Cardiac fibroblast (primary cell): ENCODE measurements at places on chromosomes 4 and X.

- DNase-seq: no peak
These were observed 1005.5 kb downstream of the ARAP2 start for GRCh38 chr4:35238793-35239192.

- DNase-seq: no peak
These were observed 32.6 kb downstream of the CCDC158 start for GRCh38 chr4:76388160-76388908.

DNA sequence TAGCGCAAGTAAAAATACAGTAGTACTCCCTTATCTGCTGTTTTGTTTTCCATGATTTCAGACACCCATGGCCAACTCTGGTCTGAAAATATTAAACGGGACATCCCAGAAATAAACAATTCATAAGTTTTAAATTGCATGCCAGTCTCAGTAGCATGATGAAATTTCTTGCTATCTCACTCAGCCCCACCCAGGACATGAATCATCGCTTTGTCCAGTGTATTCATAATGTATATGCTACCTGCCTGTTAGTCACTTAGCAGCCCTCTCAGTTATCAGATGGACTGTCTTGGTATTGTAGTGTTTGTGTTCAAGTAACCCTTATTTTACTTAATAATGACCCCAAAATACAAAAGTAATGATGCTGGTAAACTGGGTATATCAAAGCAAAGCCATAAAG is 158.2 kb upstream of the DDIT4L start:
- DNase-seq: peak; percentile 69

DNA sequence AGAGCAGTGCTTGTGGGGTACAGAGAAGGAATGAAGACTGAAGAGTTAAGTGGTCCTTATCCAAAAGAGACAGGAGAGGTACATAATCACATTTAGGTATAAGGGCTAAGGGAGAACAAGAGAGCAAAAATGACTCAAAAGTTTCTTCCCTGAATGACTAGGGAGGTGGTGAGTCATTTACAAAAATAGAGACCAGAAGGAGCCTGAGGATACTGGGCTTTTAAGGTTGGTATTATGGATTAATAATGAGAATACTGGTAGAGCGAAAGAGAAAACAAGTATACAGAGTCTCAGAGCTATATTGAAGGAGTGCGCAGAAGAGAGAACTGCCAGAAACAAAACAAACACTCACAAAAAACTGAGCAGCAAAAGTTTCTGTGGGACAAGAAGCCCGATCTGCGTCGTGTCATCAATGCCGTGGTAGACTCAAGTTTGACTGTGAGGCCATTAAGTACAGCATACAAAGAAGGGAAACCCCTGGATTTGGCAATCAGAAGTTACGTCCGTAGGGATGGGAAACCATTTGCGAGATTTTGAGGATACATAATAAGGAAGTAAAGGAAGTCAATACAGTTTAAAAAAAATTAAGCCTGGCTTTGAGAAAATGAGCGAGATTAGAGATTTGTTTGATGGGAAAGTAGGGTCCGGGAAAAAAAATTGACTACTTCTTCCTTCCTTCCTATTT is 129.1 kb upstream of the STIM2 start:
- DNase-seq: peak; percentile 17

- DNase-seq: peak; percentile 67
These were observed 337 bp downstream of the STIM2 start for GRCh38 chr4:26860922-26861433.

DNA sequence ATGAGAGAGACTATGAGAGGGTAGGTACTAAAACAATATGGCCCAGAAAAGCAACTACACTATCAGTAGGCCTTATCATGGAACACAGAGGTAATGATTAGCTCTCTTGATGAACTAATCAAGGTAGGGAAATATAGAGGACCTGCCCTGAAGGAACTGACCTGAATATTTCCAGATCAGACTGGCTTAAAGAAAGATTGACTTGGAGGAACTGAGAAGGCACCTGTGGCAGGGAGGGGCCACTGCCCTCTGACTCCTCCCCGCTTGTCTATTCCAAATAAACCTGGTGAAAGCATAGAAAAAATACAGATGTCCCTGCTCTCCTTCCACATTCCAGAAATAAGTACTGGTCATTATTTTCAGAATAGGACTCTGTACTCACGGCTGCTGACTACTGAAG is 5.5 kb downstream of the RPS6KA6 start:
- no peak for DNase-seq

- DNase-seq: peak; percentile 69
These were observed 157.6 kb downstream of the GASK1B start for GRCh38 chr4:158015241-158015640.

DNA sequence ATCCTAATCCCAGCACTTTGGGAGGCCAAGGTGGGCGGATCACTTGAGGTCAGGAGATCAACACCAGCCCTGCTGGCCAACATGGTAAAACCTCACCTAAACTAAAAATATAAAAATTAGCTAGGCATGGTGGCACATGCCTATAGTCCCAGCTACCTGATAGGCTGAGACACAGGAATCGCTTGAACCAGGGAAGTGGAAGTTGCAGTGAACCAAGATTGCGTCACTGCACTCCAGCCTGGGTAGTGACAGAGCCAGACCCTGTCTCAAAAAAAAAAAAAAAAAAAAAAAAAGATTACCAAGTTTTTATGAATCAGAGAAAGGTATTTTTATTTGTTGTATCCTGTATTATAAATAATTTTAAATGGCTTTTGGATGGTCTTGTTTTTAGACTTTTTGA is 15.1 kb downstream of the TRAPPC11 start:
- DNase-seq: no peak

- no peak for DNase-seq
These were observed 57.9 kb downstream of the TKTL2 start for GRCh38 chr4:163415668-163416067.

DNA sequence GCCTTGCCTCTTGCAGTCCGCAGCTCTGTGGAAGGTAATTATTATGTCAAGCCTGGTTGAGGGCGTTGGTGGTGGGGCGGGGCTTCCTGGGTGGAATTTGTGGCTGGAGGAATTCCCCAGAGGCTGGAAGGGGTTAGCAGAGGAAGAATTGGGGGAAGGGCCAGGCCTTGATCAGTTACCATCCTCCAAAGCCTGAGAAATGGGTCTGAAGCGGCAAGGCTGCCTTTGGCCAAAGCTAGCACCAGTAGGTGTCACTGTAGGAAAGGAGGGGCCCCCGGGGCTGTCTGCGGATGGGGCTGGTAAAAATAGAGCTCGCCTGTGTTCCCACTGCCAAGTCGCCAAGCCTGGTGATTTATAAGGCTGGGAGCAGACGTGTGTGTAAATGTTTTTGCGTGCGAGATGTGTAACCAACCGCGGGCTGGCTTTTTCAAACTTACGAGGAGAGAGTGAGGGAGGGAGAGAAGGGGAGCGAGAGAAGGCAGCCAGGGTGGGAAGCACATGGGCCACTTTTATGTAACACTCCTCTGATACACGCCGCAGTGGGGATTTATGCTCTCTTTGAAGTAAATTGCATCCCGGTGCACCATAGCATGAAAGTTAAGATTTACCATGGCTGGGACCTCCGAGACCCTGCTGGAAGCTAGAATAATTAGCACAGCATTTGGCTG is 367.0 kb downstream of the BCOR start:
- DNase-seq: peak; percentile 84

DNA sequence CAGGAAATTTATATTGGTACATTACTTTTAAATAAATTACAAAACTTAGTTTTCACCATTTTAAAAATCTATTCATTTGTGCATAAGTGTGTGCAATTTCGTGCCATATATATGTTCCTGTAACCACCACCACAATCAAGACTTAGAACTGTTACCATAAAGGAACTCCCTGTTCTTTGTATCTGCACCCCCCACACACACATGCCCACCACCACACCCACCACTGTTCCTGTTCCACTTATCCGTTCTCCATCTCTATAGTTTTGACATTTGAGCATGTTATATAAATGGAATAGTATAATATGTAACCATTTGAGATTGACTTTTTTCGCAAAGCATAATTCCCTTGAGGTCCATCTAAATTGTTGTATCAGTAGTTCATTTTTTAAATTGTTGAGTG is 73.7 kb downstream of the TAF1 start:
- no peak for DNase-seq

DNA sequence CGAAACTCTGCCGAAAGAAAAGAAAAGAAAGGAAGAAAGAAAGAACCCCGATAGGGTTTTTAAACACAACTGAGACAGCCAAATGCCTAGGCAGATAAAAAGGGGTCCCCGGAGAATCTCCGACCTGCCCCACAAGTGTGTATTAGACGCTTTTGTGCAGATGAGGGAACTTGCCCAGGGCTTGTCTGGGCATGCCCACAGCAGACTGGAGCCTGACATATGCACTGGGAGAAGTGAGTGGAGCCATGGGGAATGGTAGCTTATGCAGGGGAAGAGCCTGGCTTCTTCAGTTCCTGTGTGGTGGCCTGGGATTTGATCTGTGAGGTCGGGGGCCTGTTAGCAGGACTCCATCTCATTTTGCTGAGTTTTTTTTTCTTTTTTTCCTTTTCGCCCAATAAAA is 199.0 kb downstream of the GPC3 start:
- no peak for DNase-seq
